ENCODE measurements at places on chromosomes 7 and 10.

DNA sequence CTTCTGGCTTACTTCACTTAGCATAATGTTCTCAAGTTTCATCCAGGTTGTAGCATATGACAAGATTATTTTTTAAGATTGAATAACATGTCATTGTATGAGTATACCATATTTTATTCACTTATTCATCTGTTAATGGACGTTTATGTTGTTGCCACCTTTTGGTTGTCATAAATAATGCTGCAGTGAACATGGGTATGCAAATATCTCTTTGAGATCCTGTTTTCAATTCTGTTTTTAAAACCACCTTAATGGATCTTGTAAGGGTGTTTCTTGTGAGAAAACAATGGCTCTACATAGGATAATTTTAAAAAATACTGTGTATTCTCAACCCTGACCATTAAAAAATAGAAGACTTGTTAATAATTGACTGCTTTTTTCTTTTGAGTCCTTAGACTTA lies 290.7 kb upstream of the TMEM229A start:
- no peak for DNase-seq

DNA sequence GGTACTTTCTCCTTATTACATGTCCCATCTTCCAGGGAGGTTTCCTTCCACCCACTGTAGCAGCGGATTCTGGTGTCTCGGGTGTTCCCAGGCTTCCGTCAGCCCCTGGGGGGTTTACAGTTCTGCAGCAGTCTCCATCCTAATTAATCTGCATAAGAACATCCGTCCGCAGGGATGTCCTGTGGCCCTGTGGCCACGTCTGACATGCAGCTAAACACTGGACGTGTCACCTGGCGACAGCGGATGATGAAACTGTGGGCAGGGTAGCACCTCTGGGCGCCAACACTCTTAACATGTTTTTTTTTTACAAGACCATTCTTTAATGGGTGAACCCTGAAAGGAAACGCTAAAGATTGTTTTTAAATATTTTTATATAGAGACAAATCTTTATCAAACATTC lies 58.2 kb downstream of the DIP2C start:
- DNase-seq = no peak

DNA sequence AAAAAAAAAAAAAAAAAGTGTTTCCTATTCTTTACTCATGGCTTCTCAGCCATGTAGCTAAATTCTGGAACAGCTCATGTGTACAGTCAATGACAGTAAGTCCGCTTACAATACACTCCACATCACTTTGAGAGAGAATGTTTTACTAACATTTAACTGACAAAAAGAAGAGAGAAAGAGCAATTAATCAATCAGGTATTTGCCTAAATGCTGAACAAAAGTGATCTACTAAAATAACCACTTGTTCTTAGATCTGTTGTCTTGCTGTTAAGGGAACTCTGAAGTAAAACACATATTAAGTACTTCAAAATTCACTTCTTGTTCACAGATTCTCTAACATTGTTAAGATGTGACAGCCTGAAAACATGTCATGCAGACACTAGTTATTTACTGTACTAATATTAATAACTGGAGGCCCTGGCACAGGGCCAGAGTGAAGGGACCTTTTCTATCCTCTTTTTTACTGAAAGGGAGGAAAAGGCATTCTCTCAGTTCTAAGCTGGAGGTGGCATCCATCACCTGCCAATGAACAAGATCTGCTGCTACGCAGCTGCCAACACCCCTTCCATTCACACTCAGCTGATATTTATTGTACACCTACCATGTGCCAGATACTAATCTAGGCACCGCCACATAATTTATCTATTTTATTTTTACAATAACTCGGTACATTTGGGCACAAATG lies 72.6 kb downstream of the AHR start:
- no peak for DNase-seq

- no peak for DNase-seq
Measured at GRCh38 chr10:118901906-118902305, 127.6 kb upstream of the NANOS1 start.

GRCh38 chr10:128539510-128540127 lies 413.4 kb upstream of the MKI67 start:
- DNase-seq = no peak

DNA sequence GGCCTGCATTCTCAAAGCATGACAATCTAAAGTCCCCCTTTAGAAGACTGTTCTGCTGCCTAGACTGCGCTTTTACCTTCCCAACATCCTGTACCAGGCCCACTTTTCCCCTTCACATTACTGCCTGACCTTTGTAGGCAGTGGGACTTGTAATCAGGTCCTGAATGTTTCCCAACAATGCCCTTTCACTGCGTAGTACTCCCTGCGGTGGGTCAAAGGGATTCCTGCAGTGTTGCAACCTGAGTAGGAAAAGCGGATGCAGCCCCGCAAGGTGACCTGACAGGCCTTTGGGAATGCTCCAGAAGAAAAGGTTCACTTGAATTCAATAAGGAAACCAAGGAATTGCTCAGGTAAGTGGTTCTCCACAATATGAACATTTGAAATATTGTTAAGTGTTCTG lies 4.9 kb upstream of the TCAF1 start:
- no peak for DNase-seq

DNA sequence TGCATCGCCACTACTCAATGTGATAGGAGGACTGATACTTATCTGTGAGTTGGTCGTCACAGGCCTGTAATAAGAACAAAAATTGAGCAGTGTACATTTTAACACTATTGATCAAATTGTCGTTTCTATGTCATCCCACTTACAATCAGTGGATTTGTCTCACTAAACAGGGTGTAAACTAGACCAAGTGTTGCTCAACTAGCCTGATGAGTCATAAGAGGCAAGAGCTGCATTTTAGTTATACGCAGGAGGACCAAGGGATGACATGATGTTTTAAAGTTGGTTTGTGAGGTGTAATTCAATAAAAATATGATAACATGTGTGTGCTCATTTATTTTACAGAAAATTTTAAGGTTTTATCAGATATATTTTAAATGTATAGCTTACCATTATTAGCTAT lies 1239.2 kb downstream of the REEP3 start:
- DNase-seq = no peak

DNA sequence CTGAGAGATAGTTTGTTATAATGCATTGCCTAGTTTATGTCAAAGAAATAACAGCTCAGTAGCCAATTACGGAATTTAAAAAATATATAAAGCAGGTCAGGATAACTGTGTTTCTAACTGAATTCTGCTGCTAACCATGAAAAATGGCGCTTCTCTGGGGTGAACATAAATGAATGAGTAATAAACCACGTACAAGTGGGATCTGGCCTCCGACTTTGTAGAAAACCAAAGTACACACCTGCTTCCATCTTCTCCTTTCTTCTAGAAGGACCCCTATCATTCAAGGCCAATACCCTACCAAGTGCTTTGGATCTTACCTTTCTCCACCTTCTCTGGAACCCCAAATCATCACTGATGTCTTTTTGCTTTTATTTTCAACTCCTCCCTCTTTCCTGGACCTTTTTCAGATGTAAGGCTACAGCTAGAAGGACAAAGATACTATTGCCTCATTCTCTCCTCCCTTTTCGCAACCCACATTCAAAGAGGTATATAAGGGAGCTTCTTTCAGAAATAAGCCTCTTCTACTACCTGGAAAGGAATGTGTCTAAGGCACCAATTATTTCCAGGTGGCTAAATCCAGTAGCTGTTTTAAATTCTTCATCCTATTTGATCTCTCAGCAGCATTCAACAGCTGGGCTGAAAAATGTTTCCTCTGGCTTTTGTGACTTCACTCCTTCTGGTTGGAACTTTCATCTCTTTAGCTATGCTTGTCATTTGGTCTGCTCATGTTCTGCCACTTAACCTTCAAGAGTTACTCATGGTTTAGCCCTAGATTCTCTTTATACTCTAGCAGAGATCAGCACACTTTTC lies 37.7 kb downstream of the NAMPT start:
- no peak for DNase-seq

GRCh38 chr10:97851341-97852001 lies 1.8 kb downstream of the GOLGA7B start:
- no peak for DNase-seq

DNA sequence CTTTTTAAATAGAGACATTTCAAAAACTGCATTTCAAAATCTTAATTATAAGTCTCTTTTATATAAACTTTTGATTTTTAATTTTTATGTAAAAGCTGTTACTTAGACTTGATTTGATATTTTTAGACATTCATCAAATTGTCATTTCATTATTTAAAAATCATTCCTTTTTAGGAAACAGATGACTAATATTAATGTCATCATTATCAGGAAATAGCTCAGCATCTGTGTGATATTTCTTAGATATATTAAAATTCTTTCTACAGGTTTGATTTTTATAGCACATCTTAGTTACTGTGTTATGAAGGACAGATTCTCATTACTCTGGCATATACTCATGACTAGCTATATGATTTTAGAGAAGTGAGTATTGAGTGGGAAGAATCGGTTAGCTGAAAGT lies 17.2 kb downstream of the RUNDC3B start:
- DNase-seq = no peak

All from stimulated activated CD8-positive, alpha-beta memory T cell treated with anti-CD3 and anti-CD28 coated beads, Interleukin-12 subunit alpha, Interleukin-12 subunit beta, amount 100 ng/mL, for 1 hour (primary cell).